Activated T-cell treated with anti-CD3 and anti-CD28 coated beads, Interleukin-2, amount 50 U/mL, for 48 hours (primary cell): ENCODE measurements at places on chromosomes 3 and 15.

DNA sequence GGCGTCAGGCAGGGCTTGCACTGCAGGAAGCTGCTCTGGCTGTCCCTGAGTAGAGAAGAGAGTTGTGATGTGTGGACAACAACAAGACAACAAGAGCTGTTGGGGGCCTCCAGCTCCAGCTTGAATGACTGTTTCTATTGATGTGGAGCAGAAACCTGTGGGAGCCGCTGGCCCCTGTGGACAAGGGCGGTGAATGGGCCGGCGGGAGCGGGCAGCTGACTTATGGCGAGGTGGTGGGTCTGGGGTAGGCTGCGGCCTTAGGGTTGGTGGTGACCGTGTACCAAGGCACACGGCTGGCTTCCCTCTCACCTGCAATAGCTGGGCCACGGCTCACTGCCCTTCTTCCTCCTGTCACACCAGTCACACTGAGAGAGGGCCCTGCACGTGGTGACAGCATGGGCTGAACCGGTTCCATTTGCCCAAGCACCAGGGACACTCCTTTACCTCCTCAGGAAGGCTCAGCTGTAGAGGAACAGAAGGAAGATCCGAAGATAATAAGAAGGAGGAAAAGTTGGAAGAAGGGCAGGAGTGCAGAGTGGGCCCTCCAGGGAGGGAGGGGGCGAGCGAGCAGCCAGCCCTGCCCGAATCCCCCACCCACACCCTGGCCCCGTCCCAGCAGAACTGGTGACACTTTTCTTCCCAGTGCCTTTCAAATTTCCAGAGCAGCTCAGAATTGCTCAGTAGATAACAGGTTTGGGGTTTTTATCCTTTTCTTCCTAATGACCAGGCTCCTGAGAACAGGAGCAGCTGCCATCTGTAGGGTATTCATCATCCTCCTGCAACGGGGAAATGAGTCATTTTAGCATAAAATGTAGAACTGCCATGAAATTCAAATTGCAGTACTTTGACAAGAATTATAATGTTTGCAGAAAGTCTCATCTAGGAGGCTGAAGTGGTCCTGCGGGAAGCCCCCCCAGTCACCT lies 136.9 kb downstream of the TJP1 start:
- DNase-seq = no peak

- no peak for DNase-seq
Observed at GRCh38 chr3:114405202-114405990, 111.6 kb downstream of the TIGIT start.

- no peak for DNase-seq
Observed at GRCh38 chr15:63763476-63764123, 70.1 kb downstream of the HERC1 start.

DNA sequence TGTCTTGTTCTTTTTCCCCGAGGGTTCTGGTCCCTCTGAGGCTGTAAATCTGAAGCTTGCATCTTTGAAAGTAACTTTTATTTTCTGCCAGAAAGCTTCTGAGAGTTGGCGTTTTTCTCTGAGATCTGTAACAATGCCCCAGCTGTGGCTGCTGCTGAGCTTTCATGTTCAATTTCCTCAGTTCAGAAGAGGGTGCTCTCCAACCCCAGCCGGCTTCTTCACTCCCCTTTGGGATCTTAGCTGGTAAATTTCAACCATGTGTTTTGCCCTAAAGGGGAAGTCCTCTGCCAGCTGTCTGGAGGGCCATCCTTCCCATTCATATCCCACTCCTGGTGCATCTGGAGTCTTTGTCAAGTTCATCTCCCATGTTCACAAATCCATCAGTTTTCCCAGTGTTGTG lies 18.3 kb upstream of the CFAP100 start:
- DNase-seq = no peak

DNA sequence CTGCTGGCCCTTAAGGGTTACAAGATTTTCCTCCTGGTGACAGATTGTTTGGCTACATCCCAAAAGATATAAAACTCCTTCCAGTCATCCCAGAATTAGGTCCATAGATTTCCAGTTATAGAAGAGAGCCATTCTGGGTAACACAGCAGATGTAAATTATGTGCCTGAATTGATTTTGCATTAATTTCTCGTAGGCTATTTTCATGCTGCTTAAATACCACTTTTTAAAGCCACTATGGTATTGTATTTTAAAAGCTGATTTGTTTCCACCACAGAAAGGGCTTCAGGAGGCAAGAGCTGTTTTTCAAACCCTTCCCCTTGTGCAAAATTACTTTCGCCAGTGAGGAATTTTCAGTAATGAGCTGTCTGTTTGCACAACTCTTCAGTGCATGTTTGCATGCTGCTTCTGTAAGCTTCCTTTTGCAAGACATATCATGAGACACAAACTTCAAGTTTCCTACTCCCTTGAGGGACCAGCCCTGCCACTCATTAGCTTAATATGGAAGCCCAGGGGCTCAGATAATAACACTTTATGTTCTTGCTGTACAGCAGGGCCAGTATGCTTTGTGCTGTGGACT lies 105.4 kb upstream of the TNIK start:
- DNase-seq = no peak
